ENCODE measurements at places on chromosomes 2 and 18.

DNA sequence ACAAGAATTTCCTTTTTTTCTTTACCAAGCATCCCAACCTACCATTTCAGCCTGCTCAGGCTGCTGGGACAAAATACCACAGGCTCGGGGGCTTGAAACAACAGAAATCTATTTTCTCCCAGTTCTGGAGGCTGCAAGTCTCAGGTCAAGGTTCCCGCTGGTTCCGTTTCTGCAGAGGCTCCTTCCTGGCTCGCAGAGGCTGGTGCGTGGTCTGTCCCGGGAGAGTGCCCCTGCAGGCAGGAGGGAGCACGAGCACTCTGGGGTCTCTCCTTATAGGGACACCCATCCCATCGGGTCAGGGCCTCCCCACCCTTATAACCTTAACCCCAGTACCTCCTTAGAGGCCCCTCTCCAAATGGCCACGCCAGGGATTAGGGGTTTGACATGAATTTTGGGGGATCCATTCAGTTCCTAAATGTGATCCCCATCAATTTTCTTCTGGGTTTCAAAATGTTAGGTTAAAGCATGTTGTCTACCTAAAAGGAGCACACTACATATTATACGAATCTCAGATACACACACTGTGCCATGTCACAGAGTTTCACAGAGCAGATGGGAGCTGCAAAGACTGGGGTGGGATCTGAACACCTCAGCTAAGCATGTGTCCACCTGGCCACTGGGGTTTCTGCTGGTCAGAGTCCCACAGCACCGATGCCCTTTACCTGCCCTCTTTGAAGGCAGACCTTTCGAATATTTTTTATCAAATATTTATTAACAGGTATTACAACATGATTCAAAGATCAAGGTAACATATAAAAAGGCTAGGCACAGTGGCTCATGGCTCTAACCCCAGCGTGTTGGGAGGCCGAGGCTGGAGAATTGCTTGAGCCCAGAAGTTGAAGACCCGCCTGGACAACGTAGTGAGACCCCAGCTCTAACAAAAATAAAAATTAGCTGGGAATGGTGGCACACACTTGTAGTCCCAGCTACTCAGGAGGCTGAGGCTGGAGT, 17.6 kb upstream of the ADI1 start:
- no peak for DNase-seq

DNA sequence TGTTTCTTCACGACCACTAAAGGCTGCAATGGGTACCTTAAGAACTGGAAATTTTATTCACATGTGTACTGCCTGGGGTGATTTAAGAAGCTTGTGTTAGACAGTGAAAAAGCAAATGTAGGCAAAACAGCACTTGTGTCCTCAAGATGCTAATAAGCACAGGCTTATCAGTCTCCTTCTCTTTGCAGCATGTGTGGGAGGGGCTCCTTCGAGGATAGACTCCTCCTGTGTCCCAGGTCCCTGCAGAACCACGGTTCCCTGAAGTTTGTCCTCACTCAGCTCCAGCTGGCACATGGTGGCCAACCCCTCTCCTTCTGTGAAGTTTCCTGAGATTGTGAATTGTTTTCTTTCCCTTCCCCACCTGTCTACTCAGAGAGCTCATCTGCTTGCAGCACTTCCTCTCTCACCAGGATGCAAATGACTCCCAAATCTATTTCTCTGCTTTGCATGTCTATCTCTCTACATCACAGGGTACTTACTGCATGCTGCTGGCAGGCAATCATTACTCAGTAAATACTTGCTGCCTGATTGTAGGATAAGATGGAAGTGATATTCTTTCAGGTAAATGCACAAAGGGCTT, 589.6 kb upstream of the KLHL29 start:
- DNase-seq = no peak

- no peak for DNase-seq
Observed at GRCh38 chr2:20504174-20504573, 57.3 kb downstream of the RHOB start.

GRCh38 chr18:8525692-8526091, 83.5 kb upstream of the RAB12 start:
- DNase-seq = no peak

DNA sequence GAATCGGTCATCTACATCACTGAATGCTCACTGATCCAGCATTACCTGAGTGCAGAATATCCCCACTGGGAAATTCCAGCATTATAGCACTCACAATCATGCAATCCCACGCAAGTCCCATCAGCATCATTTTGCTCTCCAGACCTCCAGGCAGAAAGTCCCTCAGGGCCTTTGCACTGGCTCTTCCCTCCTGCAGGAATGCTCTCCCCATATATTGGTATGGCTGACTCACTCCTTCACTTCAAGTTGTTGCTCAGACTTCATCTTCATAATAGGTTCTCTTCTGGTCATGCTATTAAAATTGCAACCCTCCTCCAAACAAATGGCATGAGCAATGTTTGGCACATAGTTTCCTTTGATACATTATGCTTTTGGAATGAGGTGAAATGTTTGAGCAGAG, 64.7 kb upstream of the CELF4 start:
- no peak for DNase-seq

GRCh38 chr2:239308661-239309397, 92.0 kb downstream of the HDAC4 start:
- DNase-seq = no peak

DNA sequence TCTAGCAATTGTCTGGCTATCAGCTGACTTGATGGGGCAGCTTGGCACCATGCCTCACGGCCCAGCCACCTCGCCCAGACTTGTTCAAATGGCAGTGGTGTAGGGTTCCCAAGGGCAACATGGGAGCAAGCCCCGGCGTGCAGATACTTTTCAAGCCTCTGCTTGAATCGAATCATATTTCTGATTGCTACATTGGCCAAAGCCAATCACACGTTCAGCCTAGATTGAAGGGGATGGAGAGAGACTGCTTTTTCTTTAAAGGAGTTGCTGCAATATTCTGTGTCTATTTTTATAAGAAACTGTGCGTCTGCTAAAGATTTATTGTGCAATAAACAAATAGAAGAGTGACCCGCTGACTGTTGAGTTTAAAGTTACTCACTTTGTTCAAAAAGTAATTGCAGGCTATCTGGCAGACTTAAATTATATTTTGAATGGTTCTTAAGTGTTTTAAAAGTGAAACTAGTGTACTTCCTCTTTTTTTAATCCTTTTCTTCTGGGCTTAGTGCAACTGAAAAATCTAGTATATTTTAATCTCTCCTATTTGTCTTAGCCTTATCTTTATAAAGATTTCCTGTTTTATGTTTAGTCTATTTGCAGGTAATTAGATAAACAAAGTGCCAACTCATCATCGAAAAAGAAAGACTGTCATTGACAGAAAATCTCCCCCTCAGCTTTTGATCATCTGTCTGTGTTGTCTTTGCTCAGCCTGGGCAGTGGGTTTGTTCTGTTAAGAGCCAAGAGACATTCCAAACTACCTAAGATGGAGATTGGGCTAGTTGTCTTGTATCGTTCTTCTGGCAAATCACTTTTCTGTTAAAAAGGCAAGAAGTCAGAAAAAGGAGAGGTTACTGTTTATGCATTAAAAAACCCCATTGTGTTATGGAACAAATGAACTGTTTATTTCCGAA, 156.1 kb downstream of the TPGS2 start:
- no peak for DNase-seq

DNA sequence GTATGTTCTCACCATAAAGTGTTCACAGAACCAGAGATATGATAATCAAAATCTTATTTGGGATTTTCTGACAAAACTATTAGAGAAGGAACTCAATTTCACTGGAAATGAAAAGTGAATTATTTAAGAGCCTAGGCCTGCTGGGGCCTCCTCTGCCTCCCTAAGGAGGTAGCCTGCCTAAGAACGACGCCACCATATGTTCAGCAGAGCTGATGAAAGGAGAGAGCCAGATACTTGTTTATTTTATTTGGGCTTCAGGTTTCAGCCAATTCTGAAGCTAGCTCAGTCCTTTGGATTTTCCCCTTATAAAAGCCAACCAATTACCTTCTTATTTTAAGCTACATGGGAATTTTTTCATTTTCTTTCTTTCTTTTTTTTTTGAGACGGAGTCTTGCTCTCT, 433.1 kb upstream of the MAP2 start:
- DNase-seq = no peak

GRCh38 chr2:30645081-30645744, 162.0 kb downstream of the CAPN13 start:
- DNase-seq = no peak

GRCh38 chr2:200399046-200399445, 92.6 kb downstream of the SPATS2L start:
- DNase-seq = no peak

DNA sequence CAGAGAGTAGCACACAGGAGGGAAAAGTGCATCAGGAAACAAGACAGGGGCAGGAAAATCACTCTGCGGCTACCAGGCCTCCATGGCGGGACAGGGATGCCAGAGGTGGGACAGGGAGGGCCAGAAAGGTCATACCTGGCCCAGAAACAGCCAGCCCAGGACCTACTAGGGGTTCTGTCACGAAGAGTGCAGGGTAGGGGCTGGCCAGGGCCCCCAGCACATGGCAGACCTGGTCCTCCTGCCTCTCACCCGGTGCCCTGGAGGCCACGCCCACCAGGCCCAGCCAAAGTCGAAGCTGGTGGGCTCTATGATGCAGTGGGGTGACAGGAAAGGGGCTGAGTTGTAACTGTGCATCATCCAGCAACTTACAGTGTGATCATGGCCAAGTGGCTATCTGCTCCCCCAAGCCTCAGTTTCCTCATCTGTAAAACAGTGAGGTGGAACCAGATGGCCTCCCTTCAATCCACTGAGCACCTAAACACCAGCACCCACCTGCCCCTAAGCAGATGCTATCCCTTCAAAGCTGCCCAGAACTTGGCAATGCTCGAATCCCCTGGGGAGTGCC, 10.6 kb downstream of the CYP26B1 start:
- DNase-seq = no peak

- no peak for DNase-seq
Observed at GRCh38 chr2:199471443-199472057, 13.8 kb upstream of the SATB2 start.

DNA sequence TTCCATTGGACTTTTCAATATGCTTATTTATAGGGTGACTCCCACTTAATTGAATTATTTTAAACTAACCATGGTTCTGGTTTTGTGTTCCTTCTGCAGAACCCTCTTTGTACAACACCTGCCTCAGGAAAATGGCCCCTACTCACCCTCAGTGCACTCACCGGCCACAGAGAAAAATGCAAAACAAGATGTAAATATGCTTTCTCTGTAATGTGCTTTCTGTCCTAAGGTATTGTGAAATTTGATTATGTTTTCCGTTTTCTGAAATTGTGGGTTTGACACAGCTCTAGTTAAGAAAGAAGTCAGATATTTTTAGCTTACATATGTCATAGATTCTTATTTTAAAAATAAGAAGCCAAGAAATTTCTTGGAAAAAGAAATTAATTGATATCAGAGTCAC, 357.7 kb upstream of the SMIM21 start:
- DNase-seq = no peak

DNA sequence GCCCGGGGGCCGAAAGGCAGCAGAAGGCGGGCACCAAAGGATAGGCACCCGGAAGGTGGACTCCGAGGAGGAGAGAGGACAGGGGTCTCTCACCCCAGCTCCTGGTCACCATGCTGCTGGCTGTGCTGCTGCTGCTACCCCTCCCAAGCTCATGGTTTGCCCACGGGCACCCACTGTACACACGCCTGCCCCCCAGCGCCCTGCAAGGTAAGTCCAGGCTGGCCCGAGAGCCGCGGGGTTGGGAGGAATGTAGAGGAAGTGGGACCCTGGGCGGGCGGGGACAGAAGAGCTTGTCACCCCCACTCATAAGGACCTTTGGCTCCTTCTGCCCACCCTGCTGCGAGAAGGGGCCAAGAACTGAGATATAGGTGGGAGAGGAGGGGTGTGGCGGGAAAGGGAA, 301 bp downstream of the PRSS56 start:
- no peak for DNase-seq

DNA sequence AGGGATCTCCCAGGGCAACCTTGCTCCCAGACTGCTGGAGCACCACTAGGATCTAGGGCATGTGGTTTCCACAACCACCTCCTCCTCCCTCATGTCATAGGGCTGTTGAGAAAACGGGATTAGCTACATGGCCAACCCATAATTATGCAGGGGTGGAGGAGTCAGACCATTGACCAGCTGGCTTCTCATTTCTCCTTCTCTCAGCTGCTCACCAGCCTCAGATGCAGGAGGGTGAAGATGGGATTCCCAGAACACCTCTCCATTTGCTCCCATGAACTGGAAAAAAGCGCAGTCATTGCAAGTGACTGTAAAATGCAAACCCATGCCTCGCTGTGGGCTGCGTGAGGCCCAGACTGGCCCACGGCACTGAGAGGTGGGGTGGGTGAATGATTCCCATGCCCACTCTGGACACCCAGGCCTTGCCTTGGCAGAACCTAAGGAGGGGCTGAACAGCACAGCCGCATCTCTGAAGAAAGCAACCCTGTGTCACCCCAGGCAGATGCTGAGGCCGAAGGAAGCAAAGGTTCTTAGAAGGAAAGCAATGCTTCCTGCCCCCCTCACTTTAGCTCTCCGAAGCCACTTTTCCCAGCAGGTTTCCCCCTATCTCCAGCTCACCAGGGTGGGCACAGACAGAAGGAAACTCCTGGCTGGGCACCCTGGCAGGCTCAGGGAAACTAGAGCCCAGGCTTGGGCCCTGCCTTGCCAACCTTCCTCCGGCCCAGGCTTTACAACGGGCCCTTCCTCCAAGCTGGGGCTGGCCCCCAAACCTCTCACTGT, 69.6 kb upstream of the RTN4 start:
- DNase-seq = no peak

GRCh38 chr2:6211236-6211635, 519.1 kb downstream of the SOX11 start:
- no peak for DNase-seq

DNA sequence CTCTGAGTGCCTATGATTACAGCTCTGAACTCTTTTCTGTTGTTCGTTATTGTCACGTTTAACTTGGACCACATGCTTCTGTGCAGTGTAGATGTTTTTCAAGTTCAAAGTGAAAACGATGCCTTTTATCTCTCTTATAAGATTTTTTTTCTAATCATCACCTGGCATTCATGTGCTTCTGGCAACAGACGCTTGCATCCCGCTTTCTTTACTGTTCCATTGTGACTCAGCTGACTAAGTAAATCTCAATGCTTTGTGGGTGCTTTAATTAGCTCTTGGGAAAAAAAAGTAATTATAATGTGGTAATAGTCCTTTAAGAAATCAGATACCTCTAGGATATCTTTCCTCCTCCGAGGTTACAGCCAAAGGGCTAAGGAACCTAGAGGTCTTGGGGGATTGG, 31.2 kb upstream of the RMP24 start:
- no peak for DNase-seq

GRCh38 chr2:133413863-133414262, 154.4 kb downstream of the NCKAP5 start:
- DNase-seq = no peak

Measured in stimulated activated effector memory CD8-positive, alpha-beta T cell treated with anti-CD3 and anti-CD28 coated beads, Interleukin-12 subunit alpha, Interleukin-12 subunit beta, amount 100 ng/mL, for 72 hours (primary cell).